ENCODE measurements at places on chromosomes 2 and 18. TPM values are rescaled to one million over a fixed set of nuclear protein-coding genes. Genes with fewer than 3 reads are reported as not detected.
A peak's percentile ranks its signal among the peaks of the same experiment; 100 is the strongest.

DNA sequence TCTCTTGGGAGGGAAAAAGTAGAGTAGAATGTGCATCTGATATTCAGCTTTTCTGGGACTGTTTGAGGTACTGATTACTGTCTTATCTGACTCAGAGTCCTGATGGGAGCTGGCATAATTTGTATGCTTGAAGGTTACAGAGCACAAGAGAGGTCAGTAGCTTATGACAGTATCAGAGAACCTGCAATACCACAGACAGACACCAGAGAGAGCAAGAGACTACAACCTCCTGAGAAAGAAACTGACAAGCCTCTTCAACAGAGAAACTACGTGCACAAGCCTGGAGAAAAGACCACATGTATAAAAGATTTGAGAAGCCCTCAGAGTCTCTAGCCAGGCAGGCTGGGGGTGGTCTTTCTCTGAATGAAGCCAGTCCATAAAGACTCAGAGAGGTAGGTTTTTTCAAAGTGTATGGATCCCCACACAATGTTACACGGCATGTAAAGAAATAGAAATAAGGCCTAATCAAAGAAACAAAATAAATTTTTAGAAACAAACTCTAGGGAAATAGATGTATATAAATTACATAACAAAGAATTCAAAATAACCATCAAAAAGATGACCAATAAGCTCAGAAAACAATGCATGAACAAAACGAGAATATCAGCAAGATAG, 568.3 kb downstream of the LRRTM4 start:
- DNase-seq, result peak; percentile 13
- H3K4me1 ChIP-seq, result no peaks in the 10 kb centered on the region
- H3K4me3 ChIP-seq, result no peak overlapping the region
- no peaks in the 10 kb centered on the region for H3K36me3 ChIP-seq

The SLC8A1 gene
- 13.5 TPM for total RNA-seq

- H3K4me1 ChIP-seq, result no peaks in the 10 kb centered on the region
- DNase-seq, result no peak
- H3K4me3 ChIP-seq, result no peak overlapping the region
- H3K27me3 ChIP-seq, result no peaks in the 10 kb centered on the region
- no peaks in the 10 kb centered on the region for H3K36me3 ChIP-seq
- H3K27ac ChIP-seq, result no peak overlapping the region
Measured at GRCh38 chr2:166410828-166411472, 35.2 kb upstream of the SCN9A start.

- H3K4me1 ChIP-seq, result peaks cover 7% of the 10 kb centered on the region
- no peak for DNase-seq
- no peak overlapping the region for H3K4me3 ChIP-seq
- H3K27me3 ChIP-seq, result no peaks in the 10 kb centered on the region
Measured at GRCh38 chr2:23606196-23606595, 221.2 kb downstream of the KLHL29 start.

- no peak overlapping the region for H3K4me3 ChIP-seq
- no peaks in the 10 kb centered on the region for H3K4me1 ChIP-seq
- DNase-seq, result no peak
- no peak overlapping the region for H3K27ac ChIP-seq
- H3K27me3 ChIP-seq, result no peaks in the 10 kb centered on the region
Measured at GRCh38 chr2:67142071-67142470, 255.1 kb upstream of the ETAA1 start.

DNA sequence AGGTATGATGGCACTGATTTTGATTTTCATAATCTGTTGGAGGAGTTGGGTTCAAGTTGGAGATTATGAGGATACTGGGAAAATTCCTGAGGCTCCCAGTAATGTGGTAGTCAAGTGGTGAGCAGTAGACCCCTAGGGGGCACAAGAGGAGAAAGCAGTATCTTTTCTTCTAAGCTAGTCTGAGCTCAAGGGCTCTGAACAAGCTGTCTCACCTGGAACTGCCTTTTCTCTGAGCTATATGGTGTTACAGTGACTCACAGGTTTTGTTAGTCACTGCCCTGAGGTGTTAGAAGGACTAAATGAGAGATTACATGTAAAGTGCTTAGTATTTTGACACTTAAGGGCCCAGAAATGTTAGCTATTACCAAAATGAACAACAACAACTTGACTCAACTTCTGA, 42.2 kb downstream of the CD302 start:
- H3K36me3 ChIP-seq, result peaks cover 37% of the 10 kb centered on the region
- DNase-seq, result peak; percentile 91
- H3K4me1 ChIP-seq, result peaks cover 14% of the 10 kb centered on the region
- no peaks in the 10 kb centered on the region for H3K27me3 ChIP-seq

The PRKAG3 gene
- not detected for total RNA-seq

The ESCO1 gene
- total RNA-seq, result 10.8 TPM

DNA sequence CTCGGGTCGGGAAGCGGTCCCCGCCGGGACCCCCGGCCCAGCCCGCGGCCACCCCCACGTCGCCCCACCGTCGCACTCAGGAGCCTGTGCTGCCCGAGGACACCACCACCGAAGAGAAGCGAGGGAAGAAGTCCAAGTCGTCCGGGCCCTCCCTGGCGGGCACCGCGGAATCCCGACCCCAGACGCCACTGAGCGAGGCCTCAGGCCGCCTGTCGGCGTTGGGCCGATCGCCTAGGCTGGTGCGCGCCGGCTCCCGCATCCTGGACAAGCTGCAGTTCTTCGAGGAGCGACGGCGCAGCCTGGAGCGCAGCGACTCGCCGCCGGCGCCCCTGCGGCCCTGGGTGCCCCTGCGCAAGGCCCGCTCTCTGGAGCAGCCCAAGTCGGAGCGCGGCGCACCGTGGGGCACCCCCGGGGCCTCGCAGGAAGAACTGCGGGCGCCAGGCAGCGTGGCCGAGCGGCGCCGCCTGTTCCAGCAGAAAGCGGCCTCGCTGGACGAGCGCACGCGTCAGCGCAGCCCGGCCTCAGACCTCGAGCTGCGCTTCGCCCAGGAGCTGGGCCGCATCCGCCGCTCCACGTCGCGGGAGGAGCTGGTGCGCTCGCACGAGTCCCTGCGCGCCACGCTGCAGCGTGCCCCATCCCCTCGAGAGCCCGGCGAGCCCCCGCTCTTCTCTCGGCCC, 13.6 kb downstream of the SPEG start:
- no peaks in the 10 kb centered on the region for H3K36me3 ChIP-seq
- H3K4me3 ChIP-seq, result no peak overlapping the region
- no peak for DNase-seq
- H3K27ac ChIP-seq, result no peak overlapping the region

- H3K27me3 ChIP-seq, result no peaks in the 10 kb centered on the region
- no peaks in the 10 kb centered on the region for H3K4me1 ChIP-seq
- no peak for DNase-seq
- no peaks in the 10 kb centered on the region for H3K36me3 ChIP-seq
- H3K27ac ChIP-seq, result no peak overlapping the region
- H3K4me3 ChIP-seq, result no peak overlapping the region
Measured at GRCh38 chr18:60134806-60135205, 235.0 kb downstream of the PMAIP1 start.

- H3K36me3 ChIP-seq, result no peaks in the 10 kb centered on the region
- H3K4me1 ChIP-seq, result peaks cover 5% of the 10 kb centered on the region
- no peak overlapping the region for H3K4me3 ChIP-seq
- DNase-seq, result no peak
- H3K27ac ChIP-seq, result no peak overlapping the region
Measured at GRCh38 chr2:170436077-170436943, 258.4 kb downstream of the MYO3B start.

The NOSTRIN gene
- 0.68 TPM for total RNA-seq

DNA sequence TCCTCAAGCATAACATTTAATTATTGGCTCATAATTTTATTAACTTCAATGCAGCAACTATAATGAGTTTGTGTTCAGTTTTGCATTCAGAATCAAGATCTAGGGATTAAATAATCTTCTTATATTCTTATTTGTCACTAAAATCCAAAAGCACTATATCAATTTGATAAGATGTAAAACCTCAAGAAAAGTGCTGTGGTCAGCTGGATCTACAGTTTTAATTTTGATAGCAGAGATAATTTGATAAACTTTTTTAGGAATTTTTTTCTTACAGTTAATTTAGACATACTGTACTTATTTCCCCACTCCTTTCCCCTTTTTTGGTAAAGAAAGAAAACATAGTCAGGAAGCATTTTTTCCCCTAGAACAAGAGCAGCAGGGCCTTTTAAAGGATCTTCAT, 146.4 kb downstream of the GRB14 start:
- no peak overlapping the region for H3K27ac ChIP-seq
- no peaks in the 10 kb centered on the region for H3K27me3 ChIP-seq
- H3K4me3 ChIP-seq, result no peak overlapping the region
- no peak for DNase-seq
- H3K36me3 ChIP-seq, result no peaks in the 10 kb centered on the region
- H3K4me1 ChIP-seq, result no peaks in the 10 kb centered on the region

GRCh38 chr18:22417496-22418188, at the start of gene CTAGE1:
Gene CTAGE1, minus strand, starts transcription at chr18:22417915. Its CDS starts 104 bp downstream, at chr18:22417811.
- no peak for DNase-seq
- 0 out of 2 replicates have a peak, but pooled peaks cover 3% of the 10 kb centered on the region for H3K4me1 ChIP-seq
- no peaks in the 10 kb centered on the region for H3K36me3 ChIP-seq
- no peak within 1 kb of the TSS for H3K27ac ChIP-seq
- H3K4me3 ChIP-seq, result no peak within 1 kb of the TSS
- no peaks in the 10 kb centered on the region for H3K27me3 ChIP-seq
